ENCODE measurements at places on chromosomes 1 and 21.
A peak's percentile ranks its signal among the peaks of the same experiment; 100 is the strongest.

DNA sequence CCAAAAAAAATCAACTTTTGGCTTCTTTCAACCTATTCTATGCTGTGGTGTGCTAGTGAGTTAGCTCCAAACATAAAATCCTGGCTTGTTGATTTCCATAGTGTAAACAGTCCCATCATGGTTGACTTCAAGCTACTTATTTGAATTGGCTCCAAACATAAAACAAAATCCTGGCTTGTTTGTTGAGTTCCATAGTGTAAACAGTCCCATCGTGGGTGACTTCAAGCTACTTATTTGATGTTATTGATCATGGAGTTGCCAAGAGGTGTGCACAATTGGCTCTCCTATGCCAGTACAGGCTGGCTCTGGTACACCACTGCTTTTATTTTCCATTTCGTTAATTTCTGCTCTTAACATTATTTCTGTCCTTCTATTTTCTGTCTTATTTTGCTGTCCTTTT is 1.8 kb upstream of the COA6 start:
- no peak for DNase-seq
- H3K4me1 ChIP-seq: peaks cover 12% of the 10 kb centered on the region
- no peak overlapping the region for H3K27ac ChIP-seq
- no peak overlapping the region for H3K4me3 ChIP-seq
- H3K27me3 ChIP-seq: peaks cover 4% of the 10 kb centered on the region

DNA sequence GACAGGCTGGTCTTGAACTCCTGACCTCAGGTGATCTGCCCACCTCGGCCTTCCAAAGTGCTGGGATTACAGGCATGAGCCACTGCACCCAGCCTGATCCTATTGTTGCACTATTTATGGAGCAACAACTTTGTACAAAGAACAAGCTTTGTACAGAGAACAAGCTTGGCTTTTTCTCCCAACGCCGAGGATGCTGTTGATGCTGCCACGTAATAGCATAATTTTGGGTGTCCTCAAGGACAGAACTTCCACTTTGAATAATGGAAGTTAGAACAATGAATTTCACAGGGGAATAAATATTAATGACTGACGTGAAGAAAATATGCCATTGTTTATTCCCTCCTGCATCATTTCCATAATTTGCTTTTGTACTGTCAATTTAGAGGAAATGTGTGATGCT is 12.8 kb upstream of the RBP7 start:
- no peaks in the 10 kb centered on the region for H3K27me3 ChIP-seq
- H3K4me3 ChIP-seq: no peak overlapping the region
- DNase-seq: no peak
- H3K4me1 ChIP-seq: no peaks in the 10 kb centered on the region
- peaks cover 3% of the 10 kb centered on the region for H3K36me3 ChIP-seq

- no peak overlapping the region for H3K27ac ChIP-seq
- no peaks in the 10 kb centered on the region for H3K36me3 ChIP-seq
- DNase-seq: no peak
- no peaks in the 10 kb centered on the region for H3K4me1 ChIP-seq
Measured at GRCh38 chr1:160169553-160170399, 18.4 kb downstream of the ATP1A4 start.

DNA sequence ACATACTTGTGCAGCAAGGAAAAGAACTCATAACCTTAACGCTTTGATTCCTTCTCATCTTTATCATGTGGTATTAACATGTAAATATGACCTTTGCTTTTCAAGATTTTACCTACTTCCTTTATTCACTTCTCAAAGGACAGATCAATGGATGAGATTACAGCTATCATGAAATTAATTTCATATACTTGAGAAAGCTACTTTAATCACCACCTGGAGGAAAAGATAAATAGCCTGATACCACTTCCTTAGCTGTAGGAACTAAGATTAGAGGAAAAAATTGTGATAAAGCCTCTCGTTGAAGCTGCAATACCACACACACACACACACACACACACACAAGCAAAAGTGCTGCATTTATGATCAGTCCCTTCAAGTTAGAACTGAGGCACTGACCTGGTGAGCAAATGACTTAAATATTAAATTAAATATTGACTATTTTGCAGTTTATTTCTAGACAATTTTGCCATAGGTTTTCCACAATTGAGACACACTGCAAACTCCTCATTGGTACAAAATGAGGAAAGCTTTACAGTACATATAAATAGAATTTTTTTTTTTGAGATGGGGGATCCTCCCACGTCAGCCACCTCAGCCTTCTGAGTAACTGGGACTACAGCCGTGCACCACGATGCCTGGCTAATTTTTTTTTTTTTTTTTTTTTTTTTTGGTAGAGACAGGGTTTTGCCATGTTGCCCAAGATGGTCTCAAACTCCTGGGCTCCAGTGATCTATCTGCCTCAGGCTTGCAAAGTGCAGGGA is 27.2 kb upstream of the DMRTB1 start:
- H3K4me1 ChIP-seq: no peaks in the 10 kb centered on the region
- H3K4me3 ChIP-seq: no peak overlapping the region
- no peak for DNase-seq
- H3K36me3 ChIP-seq: no peaks in the 10 kb centered on the region

- no peak overlapping the region for H3K27ac ChIP-seq
- H3K27me3 ChIP-seq: no peaks in the 10 kb centered on the region
- H3K36me3 ChIP-seq: no peaks in the 10 kb centered on the region
- no peak for DNase-seq
Measured at GRCh38 chr1:107820801-107821200, 144.2 kb downstream of the VAV3 start.

DNA sequence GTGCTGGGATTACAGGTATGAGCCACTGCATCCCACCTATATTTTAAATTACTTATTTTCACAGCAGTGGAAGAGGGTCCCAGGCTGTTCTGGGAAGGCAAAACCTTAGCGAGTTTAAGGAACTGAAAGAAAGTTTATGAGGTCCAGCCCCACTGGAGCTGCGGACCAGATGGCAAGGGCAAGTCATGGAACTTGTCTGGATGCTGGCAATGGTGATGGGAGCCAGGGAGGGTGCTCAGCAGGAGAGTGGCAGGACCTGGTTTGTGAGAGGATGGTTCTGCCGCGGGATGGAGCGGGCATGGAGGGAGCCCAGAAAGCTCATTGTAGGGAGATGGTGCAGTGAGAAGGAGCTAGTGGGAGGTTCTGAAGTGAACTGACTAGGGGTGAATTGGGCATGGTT is 50.6 kb upstream of the SLC45A1 start:
- no peak overlapping the region for H3K27ac ChIP-seq
- H3K36me3 ChIP-seq: no peaks in the 10 kb centered on the region
- DNase-seq: no peak
- H3K4me3 ChIP-seq: no peak overlapping the region

- no peaks in the 10 kb centered on the region for H3K27me3 ChIP-seq
- no peak overlapping the region for H3K4me3 ChIP-seq
- H3K4me1 ChIP-seq: no peaks in the 10 kb centered on the region
- H3K36me3 ChIP-seq: no peaks in the 10 kb centered on the region
Measured at GRCh38 chr1:157437296-157437695, 115.0 kb downstream of the FCRL5 start.

- no peaks in the 10 kb centered on the region for H3K4me1 ChIP-seq
- no peaks in the 10 kb centered on the region for H3K36me3 ChIP-seq
- peak overlapping the region; percentile 100 for H3K27ac ChIP-seq
- H3K27me3 ChIP-seq: no peaks in the 10 kb centered on the region
- H3K4me3 ChIP-seq: peak overlapping the region; percentile 38
Measured at GRCh38 chr21:38766987-38767722, 38.6 kb upstream of the ETS2 start.

- peaks cover 20% of the 10 kb centered on the region for H3K4me1 ChIP-seq
- DNase-seq: no peak
- H3K27me3 ChIP-seq: no peaks in the 10 kb centered on the region
- H3K36me3 ChIP-seq: no peaks in the 10 kb centered on the region
Measured at GRCh38 chr1:183195142-183195574, 9.1 kb downstream of the LAMC2 start.

GRCh38 chr21:28133116-28133515 is 859.6 kb downstream of the LTN1 start:
- no peaks in the 10 kb centered on the region for H3K36me3 ChIP-seq
- H3K4me3 ChIP-seq: no peak overlapping the region
- DNase-seq: no peak
- H3K27ac ChIP-seq: no peak overlapping the region
- H3K4me1 ChIP-seq: no peaks in the 10 kb centered on the region

DNA sequence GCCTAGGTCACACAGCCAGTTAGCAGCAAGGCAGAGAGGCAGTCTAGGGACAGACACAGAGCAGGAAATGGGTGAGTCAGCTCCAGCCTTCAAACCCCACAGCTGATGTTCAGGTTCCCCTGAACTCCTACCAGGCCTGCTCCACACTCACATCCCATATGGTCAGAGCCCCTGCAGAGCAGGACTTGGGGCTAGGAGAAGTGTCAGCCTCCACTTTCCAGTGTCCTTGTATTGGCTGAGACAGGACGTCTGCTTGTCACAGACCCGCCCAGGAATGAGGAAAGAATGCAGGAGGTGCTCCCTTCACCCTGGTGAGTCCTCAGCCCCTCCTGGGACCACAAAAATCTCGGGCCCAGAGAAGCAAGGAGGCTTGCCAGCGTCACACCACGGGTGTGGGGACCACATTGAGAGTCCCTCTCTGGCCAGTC is 92.5 kb downstream of the LACTBL1 start:
- H3K4me3 ChIP-seq: no peak overlapping the region
- H3K27me3 ChIP-seq: no peaks in the 10 kb centered on the region
- no peak for DNase-seq
- no peak overlapping the region for H3K27ac ChIP-seq
- H3K4me1 ChIP-seq: no peaks in the 10 kb centered on the region

DNA sequence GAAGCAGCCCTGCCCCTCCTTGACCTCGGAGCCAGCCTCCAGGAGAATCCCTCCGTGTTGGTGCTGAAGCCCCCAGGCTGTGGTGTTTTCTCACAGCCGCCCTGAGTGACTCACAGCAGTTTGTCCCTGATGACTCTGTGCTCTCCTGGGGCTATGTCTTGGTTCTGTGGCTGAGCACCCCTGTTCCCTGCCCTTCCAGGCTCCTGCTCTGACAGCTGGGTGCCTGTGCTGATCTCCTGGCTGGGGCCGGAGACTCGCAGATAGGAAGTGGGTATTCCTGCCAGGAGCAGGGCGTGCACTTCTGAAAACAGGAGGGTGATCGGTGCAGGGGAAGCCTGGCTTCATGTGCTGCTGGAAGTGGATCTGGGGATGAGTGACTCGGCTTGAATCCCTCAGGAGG is 34.5 kb downstream of the POFUT2 start:
- H3K4me1 ChIP-seq: no peaks in the 10 kb centered on the region
- DNase-seq: no peak
- H3K27me3 ChIP-seq: no peaks in the 10 kb centered on the region
- H3K4me3 ChIP-seq: no peak overlapping the region

- no peak overlapping the region for H3K27ac ChIP-seq
- H3K4me1 ChIP-seq: no peaks in the 10 kb centered on the region
- no peak for DNase-seq
Measured at GRCh38 chr1:10646347-10646861, 150.0 kb downstream of the CASZ1 start.

- no peaks in the 10 kb centered on the region for H3K27me3 ChIP-seq
- DNase-seq: no peak
- no peaks in the 10 kb centered on the region for H3K4me1 ChIP-seq
- H3K4me3 ChIP-seq: no peak overlapping the region
Measured at GRCh38 chr1:59138402-59138801, 158.5 kb upstream of the FGGY start.

DNA sequence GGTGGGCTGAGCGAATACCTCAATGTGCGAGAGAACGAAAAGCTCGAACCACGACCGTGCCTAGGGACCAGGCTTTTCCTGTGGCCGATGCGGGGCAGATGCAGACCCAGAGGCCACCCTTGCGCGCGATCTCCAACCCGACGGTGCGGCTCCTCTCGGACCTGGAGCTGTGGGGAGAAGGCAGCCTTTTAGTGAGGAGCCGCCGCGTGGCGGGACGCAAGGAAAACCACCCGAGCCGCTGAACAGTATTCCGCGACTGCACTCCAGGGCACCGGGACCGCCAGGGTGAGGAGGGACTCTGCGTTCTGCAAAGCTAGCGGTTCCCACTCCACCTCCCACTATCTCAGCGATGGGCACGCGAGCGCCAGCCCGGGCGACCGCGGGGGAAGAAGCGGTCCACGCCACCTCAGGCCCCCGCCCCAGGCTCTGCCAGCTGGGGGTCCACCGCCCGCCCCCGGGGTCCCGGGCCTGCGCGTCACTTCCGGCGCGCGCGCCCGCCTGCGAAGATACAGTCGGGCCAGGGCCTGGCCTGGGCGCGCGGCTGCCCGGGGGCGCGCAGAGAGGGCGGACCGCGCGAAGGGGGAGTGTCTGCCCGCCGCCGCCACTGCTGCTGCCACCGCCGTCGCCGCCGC is 66.5 kb upstream of the PRKACB start:
- H3K36me3 ChIP-seq: no peaks in the 10 kb centered on the region
- H3K4me3 ChIP-seq: peak overlapping the region; percentile 88
- H3K27me3 ChIP-seq: no peaks in the 10 kb centered on the region
- peak overlapping the region; percentile 77 for H3K27ac ChIP-seq

DNA sequence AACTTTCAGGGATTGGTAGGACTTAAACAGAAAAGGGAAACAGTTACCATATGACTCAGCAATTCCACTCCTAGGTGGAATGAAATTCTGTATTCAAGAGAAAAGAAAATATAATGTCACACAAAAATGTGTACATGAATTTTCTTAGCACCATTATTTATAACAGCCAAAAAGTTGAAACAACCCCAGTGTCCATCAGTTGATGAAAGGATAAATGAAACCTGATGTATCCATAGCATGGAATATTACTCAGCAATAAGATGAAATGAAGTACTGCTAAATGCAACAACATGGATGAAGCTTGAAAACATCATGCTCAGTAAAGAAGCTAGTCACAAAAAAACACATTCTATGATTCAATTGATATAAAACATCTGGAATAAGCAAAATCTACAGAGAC is 15.5 kb downstream of the EEIG2 start:
- H3K27ac ChIP-seq: no peak overlapping the region
- no peaks in the 10 kb centered on the region for H3K36me3 ChIP-seq
- no peaks in the 10 kb centered on the region for H3K27me3 ChIP-seq
- H3K4me3 ChIP-seq: no peak overlapping the region

GRCh38 chr1:201730611-201731010 is 98.3 kb upstream of the IPO9 start:
- no peaks in the 10 kb centered on the region for H3K27me3 ChIP-seq
- no peak for DNase-seq
- H3K27ac ChIP-seq: no peak overlapping the region
- no peaks in the 10 kb centered on the region for H3K36me3 ChIP-seq

DNA sequence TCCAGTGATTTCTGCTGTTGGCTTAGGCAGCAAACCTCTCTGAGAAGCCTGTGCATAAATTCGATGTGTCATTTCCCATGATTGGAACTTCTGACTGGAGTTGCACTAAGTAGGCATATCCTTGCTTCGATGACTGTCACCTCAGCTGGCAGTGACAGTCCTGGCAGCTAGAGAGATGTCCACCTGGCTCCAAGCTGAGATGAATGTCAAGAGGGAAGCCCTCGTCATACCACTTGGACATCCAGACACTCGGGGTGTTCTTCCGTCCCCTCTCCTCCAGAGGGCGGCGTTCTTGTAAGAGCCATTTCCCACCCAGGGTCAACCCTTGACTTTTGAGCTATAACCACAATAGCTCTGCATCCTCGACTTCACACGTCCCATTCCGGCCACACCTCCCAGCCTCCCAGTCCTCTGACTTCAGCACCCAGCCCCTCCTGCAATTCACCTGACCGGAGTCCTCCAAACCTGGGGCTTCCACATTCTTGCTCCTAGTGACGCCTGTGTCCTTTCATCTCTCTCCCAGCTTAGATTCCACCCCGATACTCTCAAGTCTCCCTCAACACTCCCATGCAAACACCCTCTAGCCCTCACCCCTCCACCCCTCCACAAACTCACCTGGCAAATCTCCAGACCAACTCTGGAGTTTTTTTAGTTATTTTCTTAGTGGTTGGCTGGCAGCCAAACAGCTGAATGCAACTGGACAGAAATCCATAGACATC is 17.3 kb downstream of the CA6 start:
- no peak for DNase-seq
- no peaks in the 10 kb centered on the region for H3K4me1 ChIP-seq
- no peak overlapping the region for H3K4me3 ChIP-seq
- no peak overlapping the region for H3K27ac ChIP-seq
- no peaks in the 10 kb centered on the region for H3K36me3 ChIP-seq

All from thymus (tissue), 14 donors.